ENCODE measurements at places on chromosomes 2 and 18. TPM values are rescaled to one million over a fixed set of nuclear protein-coding genes. Genes with fewer than 3 reads are reported as not detected.

Gene SKA1
- 32.6 TPM for total RNA-seq

Gene HOXD4
- total RNA-seq = not detected

Gene DYSF
- 0.18 TPM for total RNA-seq

Gene ALPG
- total RNA-seq = 218 TPM

Gene IL18RAP
- not detected for total RNA-seq

Gene MAPRE2
- 17.2 TPM for total RNA-seq

DNA sequence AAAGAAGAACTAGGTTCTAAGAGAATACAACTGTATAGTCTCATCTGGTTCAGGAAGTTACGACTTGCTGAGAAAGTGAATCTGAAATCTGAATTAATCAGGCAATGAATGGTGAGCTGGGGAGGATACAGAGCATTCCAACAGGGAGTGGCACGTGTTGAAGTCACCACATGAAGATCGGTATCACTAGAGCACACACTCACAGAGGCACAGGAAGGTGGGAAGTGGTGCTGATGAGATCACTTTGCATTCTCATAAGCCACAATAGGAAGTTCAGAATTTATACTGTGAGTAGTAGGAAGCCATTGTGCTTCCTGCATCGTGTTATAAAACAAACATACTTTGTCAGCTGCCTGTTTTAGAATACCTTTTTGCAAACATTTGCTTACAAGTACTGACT lies 615.0 kb upstream of the DDX18 start:
- no peak for DNase-seq

DNA sequence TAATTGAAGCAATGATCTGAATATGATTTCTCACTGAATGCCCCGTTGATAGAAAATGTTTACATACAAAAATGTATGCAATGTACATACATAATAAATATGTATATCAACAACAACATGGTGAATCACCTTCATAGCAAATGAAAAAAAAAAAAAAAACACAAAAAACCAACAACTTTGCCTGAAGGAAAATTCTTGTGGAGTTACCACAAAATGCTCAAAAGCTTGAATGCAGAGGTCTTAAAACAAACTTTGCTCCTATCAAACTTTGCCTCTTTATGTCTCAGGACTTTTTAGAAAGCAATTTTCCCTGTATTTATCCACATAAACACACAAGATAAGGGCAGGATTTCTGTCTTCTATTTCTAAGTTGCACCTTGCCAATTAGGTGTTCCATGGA lies 92.9 kb upstream of the SIX2 start:
- no peak for DNase-seq

DNA sequence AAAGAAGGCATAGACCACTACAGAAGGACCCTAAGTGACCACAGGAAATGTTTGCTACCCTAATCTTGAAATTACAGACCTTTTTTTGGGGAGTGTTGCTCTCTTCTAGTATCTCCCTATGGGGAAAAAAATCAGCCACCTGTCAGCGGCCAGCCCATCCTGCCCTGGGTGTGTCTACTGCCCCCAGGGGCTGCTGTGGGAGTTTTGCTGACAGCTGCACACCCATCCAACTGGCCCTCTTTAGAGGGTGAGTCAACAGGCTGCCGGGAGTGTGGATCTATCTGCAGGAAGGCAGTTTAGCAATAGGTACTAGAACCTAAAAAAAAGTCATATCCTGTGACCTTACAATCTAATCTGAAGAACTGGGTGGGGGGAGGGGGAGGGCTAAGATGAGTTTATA lies 796 bp upstream of the DYSF start:
- no peak for DNase-seq

GRCh38 chr2:190062601-190063000 lies at the start of gene MSTN:
Gene MSTN, minus strand, starts transcription at chr2:190062729. Its CDS starts 133 bp downstream, at chr2:190062596.
- no peak for DNase-seq

DNA sequence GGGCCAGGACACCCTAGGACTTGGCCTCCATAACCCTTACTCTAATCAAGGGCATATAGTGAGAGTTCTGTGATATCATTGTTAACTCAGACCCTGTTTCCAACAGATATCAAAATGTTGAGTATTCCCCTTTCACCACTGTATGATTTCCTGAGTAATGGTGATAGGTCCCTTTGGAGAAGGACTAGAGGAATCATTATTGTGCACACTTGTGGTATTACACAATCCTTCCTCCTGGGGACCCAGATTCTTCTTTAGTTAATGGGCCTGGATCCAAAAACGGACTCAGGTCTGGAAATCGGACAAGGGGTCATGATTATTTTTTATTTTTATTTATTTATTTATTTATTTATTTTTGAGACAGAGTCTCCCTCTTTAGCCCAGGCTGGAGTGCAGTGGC lies 23.5 kb downstream of the PRKRA start:
- no peak for DNase-seq

- DNase-seq = no peak
Observed at GRCh38 chr2:19990416-19990728, 467 bp upstream of the WDR35 start.

- no peak for DNase-seq
Observed at GRCh38 chr2:34004936-34005335, 405.8 kb upstream of the FAM98A start.

- no peak for DNase-seq
Observed at GRCh38 chr2:36396878-36397539, 41.4 kb downstream of the CRIM1 start.

GRCh38 chr2:150697596-150697995 lies 210.1 kb upstream of the RND3 start:
- no peak for DNase-seq

DNA sequence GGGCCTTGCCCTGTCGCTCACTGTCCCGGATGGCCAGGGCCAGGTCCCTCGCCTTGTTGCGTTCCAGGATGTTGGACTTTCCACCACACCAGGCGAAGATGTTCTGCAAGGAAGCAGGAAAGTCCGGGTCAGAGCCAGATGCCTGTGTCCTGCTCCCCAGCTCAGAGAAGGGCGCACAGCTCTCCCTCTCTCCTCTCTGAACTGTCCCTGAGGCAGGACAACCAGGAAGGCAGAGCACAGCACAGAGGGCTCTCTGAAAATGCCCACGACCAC lies 11.0 kb downstream of the CAPG start:
- no peak for DNase-seq

DNA sequence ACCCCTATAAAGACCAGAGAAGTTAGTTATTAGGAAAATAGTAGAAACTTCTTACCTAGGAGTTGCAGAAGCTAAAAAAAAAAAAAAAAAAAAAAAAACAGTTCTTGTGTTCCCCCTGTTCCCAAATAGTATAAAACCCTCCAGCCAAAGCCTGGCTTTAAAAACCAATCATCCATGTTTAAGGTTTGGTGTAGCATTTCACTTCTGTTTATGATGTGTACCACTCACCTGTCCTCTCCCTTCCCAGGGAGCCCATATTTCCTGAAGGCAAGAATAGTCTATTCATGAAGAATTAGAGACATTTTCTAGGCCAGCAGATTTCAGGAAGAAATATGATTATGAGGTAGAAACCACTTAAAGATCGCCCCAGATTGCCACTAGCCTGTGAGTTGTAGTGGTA lies 273.6 kb downstream of the SETBP1 start:
- no peak for DNase-seq

GRCh38 chr2:102771114-102771513 lies 9.3 kb downstream of the TMEM182 start:
- no peak for DNase-seq

- DNase-seq = no peak
Observed at GRCh38 chr2:55136138-55136541, 85.9 kb upstream of the RTN4 start.

DNA sequence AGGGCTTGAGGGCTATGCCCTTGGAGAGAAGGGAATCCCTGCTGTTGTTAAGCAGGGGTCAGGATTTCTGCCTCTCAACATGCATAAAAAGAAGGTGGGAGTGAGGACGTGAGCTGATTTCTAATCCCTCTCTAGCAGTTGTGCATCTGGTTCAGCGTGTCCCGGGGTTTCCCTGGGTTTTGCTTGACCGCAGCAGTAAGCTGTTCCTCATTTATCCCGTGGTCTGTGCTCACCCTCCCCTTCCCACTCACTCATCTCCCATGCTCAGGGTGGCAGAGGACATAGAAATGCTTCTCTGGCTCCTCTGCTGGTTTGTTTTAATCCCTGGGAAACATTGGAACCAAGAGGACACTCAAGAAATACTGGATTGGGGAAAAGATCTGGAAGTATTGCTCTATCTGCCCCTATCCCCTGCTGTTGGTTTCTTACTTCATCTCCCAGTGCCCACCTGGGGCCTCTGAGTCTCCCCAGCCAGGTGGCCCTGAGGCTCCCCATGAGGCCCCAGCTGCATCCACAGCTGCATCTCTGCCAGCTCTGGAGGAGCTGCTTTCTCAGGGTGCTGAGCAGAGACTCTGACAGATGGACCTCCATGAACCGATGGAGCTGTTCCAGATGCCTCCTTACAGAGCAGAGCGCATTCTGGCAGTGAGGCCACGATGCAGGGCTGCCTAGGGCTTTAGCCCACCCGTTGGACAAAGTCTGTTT lies 36.1 kb downstream of the TET3 start:
- peak; percentile 44 for DNase-seq

DNA sequence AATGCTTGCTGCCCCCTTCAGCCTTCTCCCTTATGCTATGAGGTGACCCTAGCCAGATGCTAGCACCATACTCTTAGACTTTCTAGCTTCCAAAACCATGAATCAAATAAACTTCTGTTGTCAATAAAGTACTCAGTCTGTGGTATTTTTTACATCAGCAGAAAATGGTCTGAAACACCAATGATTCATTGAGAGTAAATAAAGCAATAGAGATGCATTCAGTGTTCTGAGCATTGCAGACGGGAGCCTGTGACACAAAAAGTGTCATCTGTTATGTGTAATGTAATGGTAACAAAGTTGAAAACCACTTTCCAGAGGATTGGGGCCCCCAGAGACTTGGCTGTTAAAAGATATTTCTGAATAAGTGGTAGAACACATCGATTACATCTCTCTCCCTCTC lies 758.0 kb upstream of the NRXN1 start:
- DNase-seq = no peak

DNA sequence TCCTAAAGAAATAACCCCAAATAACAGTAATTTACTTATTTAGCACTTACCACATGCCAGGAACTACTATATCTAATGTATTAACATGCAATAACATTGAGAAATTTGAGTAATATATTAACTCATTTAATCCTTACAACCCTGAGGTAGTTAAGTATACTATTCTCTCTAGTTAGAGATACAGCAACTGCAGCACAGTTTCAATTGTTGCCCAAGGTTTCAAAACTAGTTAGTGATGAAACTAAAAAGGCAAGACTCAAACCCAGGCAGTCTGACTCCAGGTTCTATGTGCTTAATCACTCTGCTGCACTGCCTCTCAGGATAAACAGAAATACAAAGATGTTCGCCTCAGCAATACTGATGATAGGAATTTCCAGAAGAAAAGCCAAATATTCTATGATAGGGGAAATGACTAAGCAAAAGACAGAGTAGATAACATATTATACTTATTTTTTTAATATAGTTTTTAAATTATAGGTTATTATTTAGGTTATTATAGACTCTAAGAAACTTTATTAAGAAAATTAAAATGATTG lies 88.0 kb downstream of the SS18 start:
- no peak for DNase-seq

DNA sequence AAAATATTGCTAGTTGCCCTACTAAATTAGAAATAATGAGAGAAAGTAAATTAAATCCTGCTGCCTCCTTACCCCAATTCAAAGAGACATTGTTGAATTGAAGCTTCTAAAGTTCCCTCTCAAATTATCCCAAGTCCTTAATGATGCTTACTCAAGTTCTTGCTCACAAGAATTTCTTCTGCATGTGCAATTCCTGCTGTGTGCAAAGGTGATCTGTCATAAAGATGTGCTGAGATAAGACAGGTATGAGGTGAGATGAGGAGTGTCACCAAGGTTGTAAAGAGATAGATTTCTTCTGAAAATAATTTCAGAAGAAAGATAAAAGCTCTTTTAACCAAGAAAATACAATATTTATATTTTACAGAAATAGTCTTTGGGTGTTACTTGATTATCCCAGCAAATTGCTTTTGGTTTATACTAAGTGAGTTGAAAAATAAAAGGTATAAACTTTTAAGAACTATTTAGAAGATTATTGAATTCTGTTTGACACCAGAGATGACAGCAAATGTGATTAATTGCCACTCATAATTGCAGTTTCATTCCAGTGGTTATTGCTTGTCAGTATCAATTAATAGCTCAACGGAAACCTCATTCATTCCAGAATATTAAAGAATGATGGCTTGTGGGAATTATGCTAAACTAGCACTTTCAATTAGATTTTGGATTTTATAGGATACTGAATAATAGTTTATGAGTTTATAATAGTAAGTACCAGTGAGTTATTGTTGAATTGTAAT lies 674.3 kb downstream of the STK39 start:
- DNase-seq = no peak

Data from G401 (cell line).